Memory B cell (primary cell): ENCODE measurements at places on chromosomes 16 and 17.
A peak's percentile ranks its signal among the peaks of the same experiment; 100 is the strongest.

DNA sequence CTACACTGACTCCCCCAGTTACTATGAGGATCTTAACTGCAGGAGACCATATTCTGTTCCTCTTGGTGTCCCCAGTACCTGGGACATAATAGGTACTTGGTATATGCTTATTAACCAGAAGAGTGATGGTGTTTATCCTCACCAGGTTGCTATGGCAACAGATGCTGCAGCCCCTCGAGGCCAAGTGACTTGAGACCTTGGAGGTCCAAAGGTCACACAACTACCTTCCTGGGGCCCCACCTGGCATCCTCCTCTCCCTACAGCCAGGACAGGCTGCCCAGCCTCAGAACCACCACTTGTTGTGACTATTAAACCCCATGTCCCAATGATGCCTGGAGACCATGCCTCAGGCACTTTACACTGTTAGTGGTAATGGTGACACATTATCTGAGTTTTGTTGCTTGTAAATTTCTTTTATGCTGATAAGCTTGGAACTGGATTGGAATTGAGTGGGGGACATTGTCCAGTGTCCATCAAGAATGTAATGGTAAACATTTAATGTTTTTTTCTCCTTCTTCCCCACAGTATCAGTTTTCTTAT is 189.4 kb downstream of the CCDC182 start:
- no peak for DNase-seq

GRCh38 chr17:2591040-2591640 is 2.3 kb upstream of the PAFAH1B1 start:
- DNase-seq, result no peak

GRCh38 chr17:79952265-79952877 is 83.3 kb downstream of the TBC1D16 start:
- no peak for DNase-seq

- DNase-seq, result no peak
Observed at GRCh38 chr17:35774499-35774898, 13.8 kb downstream of the C17orf50 start.

DNA sequence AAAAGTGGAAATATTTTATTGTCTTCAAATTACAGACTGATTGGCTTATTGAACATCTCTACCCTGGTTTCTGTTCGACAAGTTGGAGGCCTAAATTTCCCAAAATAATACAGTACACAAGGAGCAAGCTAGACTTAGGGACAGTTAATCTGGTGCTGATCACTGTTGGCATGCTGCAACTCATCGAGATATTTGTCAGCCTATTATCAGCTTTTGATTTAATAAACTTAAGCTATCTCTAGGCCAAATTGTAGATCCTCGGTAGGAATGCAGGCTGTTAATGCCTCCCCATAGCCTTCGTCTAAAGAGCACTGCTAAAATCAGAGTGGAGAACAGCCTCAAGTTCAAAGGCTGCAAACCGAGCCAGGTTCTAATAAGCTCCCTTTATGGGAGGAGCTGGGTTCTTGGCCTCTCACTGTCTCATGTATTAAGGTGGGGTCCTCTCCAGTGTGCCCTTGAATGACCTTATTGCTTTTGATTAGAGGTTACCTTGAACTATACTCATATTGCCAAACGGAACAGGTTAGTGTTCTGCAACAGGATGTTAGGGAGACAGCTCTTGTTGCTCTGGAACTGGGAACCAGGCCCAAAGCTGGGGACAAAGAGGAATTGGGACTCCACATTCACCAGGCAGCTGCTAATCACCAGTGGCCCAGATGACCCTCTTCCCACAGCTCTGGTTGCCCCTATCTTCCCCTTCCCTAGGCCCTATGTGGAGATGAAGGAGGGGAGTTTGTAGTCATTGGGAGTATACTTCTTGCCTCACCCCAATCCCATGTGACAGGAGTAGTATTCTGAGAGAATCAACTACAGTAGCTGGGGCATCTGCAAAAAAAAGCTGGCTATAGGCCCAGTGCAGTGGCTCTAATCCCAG is 69.5 kb upstream of the NOL11 start:
- DNase-seq, result no peak

DNA sequence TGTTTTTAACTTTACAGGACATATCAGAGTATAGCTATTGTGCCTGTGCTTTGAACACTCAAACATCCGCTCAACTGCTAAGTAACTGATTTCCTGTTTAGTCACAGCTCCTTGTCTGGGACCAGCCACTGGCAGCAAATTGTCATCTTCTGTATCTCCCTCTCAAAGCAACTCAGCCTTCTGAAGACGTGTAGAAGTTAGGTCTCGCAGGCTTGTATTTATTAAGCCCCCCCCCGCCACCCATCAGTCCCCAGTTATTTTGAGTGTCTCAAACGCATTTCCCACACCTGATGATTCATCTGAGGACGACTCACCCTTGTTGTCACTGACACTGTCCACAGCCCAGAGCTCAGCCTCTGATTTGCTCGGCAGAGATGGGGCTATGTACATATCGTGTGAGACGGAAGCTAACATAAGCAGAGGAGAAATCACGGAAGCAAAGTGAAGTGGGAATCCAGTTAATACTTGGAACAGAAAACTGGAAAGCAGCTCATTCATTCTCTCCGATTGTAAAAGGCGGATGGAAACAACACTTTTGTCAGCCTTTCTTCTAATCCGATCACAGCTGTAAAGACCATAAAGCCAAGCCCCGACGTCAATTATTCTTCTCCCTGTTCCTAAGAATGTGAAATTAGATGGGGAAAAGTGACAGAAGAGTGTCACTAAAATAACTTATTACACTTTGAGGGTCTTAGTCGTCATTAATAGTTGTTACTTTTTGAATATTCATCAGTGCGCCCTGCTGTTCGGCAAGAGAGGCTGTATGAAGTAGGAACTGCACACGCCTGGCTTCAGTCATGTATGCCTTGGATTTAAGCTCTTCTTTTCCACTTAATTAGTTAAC is 64.2 kb downstream of the PITPNC1 start:
- no peak for DNase-seq

DNA sequence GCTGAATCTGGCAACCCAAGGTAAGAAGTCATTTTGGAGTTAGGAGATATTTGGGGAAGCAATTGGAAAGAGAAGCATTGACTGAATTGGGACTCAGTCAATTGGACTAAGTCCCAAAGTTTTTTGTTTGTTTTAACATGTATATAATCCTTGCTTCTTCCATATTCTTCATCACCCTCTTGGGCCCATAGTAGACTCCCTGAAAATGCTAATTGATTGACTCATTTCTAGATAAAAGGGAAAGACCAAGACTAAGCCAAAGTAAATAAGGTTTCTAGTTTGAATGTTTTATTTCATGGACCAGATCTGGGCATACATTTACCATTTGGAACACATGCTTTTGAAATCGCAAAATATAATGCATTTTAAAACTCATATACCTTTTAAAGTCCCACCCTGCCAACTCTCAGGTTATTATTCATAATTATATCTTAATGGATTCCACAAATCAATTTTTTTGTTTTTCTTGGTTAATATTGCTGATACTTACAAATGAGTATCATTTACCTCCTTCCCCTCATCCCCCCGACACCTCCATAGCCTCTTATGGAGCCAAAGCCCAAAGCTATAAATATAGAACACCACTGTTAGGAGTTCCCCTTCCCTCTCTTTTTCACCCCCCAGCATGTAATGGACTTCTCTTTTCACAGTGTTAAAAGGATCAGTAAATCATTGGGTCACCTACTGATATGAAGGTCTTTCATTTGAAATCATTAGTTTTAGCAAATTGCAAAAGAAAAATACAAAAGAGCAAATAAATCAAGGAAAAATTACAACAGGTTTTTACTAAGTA is 674.0 kb upstream of the SOX9 start:
- no peak for DNase-seq

DNA sequence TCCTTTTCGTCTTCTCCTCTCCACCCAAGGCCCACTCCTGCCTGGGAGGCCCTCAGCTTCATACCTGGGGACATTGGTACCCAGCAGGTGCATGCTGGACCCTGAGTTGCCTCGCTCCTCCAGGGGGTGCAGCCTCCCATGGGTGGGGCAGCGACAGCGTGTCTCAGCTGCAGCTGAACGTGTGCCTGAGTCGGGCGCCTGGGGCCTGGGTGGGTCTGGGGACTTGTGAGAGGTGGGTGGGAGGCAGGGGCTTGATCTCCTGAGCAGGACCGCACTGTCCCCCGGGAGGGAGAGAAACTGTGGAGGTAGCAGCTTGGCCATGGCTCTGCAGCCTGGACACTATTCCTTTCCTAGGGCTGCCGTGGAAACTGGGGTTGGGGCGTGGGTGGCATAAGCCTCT is 24.8 kb upstream of the ENGASE start:
- no peak for DNase-seq

DNA sequence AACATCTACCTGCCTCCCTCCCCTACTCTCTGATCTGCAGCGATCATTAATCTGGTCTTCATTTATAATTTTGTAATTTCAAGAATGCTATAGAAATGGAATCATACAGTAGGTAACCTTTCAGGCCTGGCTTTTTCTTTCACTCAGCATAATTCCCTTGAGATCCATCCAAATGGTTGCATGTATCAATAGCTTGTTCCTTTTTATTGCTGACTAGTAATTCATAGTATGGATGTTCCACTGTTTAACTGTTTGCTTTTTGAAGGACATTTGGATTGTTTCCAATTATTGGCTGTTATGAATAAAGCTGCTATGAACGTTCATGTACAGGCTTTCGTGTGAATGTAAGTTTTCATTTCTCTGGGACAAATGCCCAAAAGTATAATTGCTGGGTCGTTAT is 125.2 kb downstream of the USP31 start:
- DNase-seq, result no peak

DNA sequence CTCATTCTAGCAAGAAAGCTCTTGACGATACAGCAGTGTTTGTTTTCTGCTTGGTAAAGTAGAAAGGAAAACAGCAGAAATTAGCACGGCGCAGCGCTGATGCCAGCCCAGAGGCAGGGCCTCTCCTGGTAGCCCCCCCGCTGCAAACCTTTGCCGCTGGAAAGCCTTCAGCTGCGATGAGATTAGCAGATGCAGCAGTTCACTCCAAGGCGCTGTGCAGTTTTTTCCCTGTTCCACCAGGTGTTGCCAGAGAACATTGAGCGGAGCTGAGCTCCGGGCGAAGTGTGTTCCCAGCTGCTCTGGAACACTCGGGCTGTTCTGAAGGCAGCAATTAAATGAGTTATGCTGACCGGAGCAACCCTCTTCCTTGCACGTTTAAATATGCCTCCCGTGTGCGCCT is 72.5 kb downstream of the RBFOX1 start:
- DNase-seq, result no peak

DNA sequence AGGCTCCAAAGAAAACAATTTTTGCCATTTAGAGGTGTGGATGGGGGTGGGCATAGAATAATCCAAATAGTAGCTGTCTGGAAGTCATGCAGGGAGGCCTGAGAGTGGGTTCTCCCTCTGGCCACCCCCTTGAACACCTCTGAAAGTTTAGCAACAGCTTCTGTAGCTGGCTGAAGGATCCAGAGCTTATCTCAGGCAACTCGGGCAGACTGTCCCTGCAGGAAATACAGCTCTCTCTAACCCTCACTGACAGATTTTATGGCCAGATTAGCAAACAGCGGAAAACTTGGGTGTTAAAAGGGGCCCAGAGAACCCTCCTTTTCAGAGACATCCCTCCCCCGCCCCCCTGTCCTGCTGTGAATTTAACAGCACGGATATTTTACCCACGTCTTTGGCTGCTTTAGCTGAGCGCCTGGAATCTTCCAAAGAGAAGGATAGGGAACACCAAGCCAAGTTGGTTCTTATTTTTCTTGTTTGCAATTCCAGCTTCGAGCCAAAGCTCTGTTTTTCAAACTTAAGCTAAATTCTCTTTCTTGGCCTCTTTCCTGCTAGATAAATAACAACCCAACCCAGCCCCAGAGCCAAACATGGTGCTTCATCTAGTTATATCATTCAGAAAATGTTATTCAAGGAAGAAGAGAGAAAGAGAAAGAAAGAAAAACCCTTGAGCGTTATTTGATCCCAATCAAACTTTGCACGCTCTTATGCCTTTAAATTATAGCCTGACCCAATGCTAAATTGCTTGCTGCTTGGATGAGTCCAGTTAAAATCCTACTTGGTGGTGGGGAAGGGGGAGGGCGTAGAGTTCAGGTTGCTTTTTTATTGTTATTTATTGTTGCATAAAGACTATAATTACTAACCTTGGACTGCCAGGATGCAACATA is 2.3 kb upstream of the HOXB2 start:
- DNase-seq, result no peak

- DNase-seq, result no peak
Observed at GRCh38 chr16:1347286-1347855, 4.3 kb downstream of the TSR3 start.

DNA sequence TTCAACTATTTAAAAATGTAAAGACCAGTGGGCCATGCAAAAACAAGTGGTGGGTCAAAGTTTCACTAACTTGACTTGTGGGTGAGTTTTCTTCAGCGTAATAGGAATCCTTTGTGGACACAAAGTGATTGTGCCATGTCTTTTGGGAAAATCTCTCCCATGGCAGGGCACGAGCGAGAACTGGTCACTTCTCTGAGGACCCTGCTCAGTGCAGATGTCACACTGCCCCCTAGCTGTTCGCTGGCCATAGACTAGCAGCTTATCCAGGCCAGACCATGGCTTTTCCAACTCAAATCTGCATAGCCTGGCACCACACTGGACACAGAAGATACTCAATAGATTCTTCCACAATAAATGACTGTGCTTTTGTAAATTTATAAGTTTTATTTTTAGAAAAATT is 306.0 kb upstream of the CCL2 start:
- DNase-seq, result no peak

DNA sequence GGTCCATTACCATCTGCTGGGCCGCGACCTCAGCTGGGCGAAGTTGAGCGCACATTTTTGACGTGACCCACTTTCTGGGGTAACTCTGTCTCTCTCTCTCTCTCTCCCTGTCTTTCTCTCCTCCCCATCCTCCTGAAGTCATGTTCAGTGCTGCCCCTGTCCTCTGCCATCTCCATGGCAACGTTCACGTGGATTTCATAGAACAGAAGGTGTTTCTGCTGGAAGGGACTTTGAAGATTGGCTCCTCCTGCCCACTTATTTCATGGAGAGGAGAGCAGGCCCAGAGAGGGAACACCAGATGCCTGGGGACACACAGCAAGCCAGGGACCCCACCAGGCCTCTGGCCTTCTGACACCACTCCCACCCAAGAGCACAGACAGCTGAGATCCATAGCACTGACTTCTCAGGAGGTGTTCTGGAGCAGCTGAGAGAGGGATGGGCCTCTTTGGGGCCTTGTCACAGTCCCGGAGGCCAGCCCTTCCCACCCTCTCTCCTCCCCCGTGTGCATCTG is 4.2 kb upstream of the CCNF start:
- no peak for DNase-seq

DNA sequence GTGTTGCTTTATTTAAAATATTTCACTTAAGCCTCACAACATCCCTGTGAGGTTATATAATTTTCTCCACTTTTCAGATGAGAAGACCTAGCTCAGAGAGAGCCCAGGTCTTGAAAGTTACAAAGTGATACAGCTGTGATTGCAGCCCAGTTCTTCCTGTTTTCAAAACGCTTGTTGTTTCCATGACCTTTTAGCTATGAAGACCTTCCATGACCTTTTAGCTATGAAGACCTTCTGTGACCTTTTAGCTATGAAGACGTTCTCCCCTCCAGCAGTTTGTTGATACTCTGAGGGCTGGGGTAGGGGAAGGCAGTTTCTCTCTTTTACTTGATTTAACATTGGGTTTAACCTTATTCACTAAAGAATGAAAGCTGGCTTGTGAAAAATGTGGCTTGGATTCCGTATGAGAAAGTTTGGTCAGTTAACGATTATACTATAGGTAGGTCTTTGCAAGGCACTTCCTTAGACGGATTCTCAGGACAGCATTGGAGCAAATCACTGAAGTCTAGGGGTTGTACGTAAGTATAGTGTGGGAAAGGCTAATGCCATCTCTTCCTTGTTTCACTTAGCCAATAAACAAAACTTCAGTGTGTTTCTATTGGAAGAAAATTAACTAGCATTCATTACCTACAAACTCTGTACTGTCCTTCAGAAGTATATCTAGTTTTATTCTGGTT is 20.7 kb downstream of the PHKB start:
- no peak for DNase-seq

GRCh38 chr17:9239246-9239792 is 218.0 kb downstream of the NTN1 start:
- peak; percentile 56 for DNase-seq
